ENCODE measurements at places on chromosomes 2 and 18.

GRCh38 chr2:197576631-197577030 is 60.8 kb downstream of the MOB4 start:
- DNase-seq = no peak

GRCh38 chr2:88078643-88079172 is 11.1 kb downstream of the SMYD1 start:
- no peak for DNase-seq

DNA sequence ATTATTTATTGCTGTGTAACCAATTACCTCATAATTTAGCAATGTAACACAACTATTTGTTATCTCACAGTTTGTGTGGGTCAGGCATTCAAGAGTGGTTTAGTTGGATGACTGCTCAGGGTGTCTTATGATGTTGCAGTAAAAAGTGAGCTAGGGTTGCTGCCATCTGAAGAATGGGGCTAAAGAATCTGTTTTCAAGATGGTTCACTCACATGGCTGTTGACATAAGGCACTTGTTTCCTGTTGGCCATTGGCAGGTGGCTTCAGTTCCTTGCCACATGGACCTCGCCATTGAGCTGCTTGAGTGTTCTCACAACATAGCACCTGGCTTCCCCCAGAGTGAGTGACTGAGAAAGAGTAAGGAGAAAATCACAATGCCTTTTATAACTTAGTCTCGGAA is 123.2 kb downstream of the TMEM17 start:
- DNase-seq = no peak

DNA sequence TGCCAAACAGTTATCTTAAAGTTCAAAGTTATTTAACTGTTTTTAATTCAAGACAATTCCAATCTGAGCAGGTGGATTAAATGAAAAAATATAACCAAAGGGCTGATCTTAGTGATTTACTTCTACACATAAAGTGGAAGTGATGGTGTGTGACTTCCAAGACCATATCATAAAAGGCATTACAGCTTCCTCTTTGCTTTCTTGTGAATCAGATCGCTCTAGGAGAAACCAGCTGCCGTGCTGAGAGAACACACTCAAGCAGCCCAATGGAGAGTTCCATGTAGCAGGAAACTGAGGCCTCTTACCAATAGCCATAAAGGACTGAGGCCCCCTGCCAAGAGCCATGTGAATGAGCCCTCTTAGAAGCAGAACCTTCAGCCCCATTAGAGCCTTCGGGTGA is 197.4 kb downstream of the NBAS start:
- DNase-seq = no peak

DNA sequence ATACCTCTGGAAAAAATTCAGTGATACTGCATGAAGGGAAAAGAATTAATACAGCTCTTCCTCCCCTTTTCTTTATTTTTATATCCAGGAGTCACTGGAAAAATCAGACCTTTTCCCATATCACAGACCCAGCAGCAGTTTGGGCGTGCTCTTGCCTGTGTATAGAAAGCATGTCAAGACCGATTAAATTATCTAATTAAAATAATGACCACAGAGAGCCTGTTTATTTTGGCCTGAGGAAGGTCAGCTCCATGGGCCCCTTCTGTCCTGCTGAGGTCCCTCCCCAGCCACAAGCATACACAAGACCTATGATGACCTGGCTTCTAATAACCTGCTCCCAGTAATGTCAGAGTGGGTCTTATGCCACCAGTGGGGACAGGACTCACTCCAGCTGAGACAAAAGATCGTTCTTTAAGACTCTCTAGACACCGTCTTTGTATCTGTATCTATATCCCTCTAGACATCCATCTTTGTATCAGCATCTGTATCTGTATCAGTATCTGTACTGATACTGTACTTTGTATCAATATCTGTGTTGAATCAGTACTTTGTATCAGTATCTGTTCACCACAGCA is 147.8 kb downstream of the VAPA start:
- DNase-seq = no peak

- no peak for DNase-seq
These were observed 124.4 kb downstream of the ZNF516 start for GRCh38 chr18:76370686-76371085.

GRCh38 chr18:9918016-9918680 is 4.3 kb downstream of the VAPA start:
- no peak for DNase-seq

DNA sequence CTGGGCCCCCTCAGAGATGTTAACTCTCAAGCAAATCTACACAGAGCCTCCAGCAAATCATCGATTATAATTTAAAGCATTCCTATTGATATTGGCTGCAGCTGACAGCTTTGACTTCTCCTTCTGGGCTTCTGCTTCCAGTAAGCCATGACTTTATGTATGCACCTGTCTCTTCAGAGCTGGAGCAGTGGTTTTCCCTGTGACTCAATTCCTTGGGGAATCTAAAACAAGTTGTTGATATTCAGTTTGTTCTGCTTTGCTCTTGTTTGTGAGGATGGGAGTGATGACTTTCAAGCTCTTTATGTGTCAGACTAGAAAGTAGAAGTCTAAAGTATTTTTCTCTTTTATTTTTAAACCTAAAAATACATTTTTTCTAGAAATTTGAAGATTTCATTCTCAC is 45.1 kb upstream of the TNP1 start:
- DNase-seq = no peak

- DNase-seq = no peak
These were observed 86.3 kb upstream of the EFEMP1 start for GRCh38 chr2:56009758-56010458.

- no peak for DNase-seq
These were observed 380.6 kb downstream of the TSN start for GRCh38 chr2:122136056-122136455.

DNA sequence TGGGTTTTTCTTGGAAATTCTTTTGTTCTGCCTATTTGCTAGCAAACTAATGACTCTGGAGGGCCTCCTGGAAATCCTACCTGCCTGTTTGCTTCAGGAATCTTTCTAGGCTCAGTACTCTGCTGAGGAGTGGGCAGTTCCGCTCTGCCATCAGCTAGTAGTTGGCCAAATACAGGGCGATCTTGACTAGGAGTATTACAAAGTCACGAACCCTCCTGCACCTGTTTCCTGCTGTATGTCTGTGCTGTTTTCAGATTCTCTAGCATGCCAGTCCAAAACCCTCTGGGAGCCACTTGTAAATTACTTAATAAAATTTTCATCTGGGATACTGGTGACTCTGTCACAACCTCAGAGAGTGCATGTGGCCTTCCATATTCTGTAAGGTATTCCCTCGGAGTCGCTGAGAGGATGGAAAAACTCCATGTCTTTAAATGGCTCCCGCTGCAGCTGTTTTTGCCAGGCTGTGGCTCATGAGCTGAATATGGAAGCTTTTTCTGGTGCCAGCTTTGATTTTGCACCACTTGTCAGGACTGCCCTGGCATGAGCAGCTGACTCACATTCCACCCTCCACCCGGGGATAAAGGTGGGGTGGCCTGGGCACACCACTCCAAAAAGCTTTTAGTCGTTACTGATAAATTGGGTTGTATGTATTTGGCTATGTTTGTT is 123.0 kb downstream of the RTN4 start:
- no peak for DNase-seq

DNA sequence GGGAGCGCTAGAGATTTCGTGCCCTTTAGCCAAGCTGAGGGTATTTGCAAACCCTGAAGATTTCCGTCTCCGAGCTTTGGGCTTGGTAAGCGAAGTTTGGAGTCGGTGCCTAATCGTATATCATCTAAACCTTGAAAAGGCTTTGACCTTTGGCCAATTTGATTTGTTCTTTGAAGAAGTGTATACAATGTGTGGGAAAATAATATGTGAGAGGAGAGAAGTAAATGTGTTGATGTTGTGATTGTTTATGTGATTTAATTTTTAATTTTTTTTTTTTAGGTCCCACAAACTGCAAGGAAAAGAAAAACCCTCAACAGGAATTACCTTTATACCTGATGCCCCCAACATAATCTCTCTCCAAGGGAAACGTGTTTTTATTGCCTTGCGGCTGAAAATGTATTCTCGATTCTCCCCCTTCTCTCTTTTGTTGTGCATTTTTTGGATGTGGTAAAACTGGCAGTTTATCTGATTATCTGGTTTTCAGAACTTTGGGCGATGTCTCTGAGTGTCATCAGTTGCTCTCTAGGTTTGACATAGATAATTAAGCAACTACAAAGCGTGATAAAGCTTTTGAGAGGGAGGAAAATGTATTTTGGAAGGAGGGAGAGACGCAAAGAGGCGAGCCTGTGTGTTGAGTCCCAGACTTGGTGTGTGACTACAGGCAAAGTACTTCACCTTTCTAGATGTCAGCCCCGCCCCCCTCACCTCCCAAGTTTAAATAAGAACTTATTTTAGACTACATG is 912 bp upstream of the FBXO11 start:
- DNase-seq = peak; percentile 5

- no peak for DNase-seq
These were observed 40.7 kb downstream of the TMEM163 start for GRCh38 chr2:134677856-134678756.

- DNase-seq = no peak
These were observed 35.6 kb downstream of the COPS8 start for GRCh38 chr2:237121321-237121720.

GRCh38 chr2:207512356-207512755 is 17.4 kb upstream of the CREB1 start:
- DNase-seq = no peak

GRCh38 chr2:209582281-209582680 is 158.4 kb downstream of the MAP2 start:
- DNase-seq = no peak

- no peak for DNase-seq
These were observed 1188.2 kb upstream of the FAM98A start for GRCh38 chr2:34787341-34787740.

DNA sequence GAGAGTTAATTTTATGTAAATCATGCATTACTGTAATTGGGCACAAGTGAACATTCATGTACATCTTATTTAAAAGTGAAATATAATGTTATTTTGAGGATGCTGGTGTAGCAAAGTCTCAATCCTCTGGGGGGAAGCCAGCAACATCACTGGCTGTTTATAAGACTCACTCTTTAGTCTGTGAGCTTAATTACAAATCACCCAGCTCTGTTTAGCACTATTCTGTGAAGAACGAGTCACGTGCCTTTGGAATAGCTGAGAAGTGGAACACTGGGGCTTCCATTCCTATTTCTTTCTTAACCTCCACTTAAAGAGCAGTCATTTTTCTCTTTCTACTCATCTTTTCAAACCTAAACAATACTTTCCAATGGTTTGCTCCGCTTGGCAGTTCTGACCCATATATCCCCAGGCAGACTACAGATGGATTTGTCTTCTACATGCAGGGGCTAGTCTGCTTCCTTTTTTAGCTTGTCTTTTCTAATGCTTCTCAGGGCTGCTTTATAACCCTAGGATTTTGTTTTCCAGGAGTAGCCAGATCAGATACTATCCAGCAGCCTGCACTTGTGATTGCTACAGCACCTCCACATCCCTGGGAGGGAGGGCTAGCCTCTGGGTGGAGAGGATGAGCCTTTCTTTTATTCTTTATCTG is 95.3 kb upstream of the CAVIN2 start:
- DNase-seq = no peak

GRCh38 chr2:224724331-224724730 is 8.2 kb upstream of the CCDC195 start:
- DNase-seq = no peak

DNA sequence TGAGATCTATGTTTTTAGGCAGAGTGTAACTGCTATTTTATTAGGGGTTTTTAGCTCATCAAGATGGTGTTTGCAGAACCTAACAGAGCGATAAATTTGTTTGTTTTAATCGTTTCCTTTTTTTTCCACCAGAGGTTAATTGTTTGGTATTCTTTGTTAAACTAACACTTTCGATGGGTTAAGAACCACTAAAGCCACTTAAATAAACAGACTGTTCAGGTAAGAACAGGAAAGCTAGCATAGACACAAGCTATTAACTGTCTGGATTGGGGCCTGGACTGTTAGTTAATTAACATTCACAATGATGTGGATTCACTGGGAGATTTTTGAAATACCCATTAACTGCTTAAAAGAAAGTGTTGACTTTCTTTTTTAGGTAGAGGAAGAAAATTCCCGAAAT is 209.0 kb upstream of the COPS8 start:
- no peak for DNase-seq

GRCh38 chr2:212424082-212424481 is 114.5 kb downstream of the ERBB4 start:
- DNase-seq = no peak

DNA sequence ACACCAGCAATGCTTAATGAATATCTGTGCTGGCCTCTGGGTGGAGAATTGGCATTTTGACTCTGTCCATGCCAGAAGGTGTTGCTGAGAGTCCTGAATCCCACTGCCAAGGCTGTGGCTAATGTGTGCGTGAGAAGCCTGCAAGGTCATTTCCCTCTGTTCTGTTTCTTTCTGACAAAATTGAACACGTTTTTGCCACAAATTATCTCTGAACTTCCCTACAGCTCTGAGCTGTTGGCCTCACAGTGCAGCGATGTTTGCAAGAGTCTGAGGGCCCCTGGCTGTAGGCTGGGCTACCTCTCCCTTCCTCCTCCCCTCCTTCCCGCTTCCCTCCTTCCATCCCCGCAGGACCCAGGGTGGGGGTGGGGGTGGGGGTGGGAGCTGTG is 154.1 kb upstream of the HS6ST1 start:
- no peak for DNase-seq

DNA sequence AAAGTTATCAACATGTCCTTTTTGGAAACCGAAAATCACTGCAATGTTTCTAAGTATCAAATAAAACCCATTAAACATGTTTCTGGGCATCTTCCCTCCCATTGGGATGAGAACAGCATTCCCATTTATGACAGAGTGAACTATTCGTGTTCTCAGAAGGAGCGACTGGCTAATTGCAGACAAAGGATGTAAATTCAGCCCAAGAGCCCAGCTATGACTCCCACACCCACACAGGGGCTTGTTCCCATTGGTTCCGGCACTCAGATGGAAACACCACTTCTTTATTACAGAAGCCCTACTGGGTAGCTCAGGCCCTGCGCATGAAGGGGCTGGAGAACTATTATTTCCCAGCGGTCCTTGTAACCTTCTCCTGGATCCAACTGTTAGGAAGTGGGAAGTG is 16.6 kb upstream of the NPAS2 start:
- DNase-seq = no peak

DNA sequence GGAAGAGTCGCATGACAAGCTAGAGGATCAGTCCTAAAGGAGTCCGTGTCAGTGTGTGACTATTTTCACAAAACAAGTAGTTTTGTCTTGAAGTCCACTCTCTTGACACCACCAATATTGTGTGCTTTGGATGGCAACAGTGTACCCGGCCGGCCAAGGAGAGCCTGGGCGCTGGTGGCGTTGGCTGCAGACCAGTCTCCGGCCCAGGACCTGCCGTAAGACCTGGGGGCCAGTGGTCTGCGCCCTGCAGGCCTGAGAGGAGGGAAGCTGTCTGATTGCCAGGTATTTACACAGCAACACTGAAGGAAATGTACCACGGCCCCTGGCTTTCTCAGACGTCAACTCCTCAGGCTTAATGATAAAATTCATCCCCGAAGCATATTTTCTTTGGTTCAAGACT is 472.4 kb upstream of the SALL3 start:
- DNase-seq = no peak

GRCh38 chr2:76159042-76159648 is 448.4 kb upstream of the GCFC2 start:
- DNase-seq = no peak
